Activated naive CD8-positive, alpha-beta T cell treated with anti-CD3 and anti-CD28 coated beads, Interleukin-2, amount 50 U/mL, for 24 hours (primary cell): ENCODE measurements at places on chromosomes 3 and 15.

GRCh38 chr15:85913461-85913860, 118.7 kb upstream of the KLHL25 start:
- DNase-seq: no peak

- no peak for DNase-seq
Measured at GRCh38 chr3:140816372-140817195, 125.1 kb upstream of the SLC25A36 start.

DNA sequence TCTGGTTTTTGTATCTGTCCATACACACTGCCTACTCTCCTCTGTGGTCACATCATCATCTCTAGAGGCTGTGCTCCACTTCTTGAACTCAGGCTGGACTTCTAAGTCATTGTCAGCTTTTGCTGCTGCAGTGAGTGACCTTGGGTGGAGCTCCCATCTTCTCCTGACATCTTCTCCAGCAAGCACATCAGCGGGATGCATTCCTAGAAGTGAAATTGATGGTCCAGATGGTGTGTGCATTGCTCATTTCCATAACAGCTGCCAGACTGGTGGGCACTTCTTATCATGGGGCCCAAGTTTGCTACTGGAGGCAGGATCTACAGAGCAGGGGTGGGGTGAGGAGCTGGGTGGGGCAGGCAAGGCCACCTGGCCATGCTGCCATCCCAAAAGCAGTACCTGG, 109.9 kb downstream of the DNAJB8 start:
- no peak for DNase-seq

DNA sequence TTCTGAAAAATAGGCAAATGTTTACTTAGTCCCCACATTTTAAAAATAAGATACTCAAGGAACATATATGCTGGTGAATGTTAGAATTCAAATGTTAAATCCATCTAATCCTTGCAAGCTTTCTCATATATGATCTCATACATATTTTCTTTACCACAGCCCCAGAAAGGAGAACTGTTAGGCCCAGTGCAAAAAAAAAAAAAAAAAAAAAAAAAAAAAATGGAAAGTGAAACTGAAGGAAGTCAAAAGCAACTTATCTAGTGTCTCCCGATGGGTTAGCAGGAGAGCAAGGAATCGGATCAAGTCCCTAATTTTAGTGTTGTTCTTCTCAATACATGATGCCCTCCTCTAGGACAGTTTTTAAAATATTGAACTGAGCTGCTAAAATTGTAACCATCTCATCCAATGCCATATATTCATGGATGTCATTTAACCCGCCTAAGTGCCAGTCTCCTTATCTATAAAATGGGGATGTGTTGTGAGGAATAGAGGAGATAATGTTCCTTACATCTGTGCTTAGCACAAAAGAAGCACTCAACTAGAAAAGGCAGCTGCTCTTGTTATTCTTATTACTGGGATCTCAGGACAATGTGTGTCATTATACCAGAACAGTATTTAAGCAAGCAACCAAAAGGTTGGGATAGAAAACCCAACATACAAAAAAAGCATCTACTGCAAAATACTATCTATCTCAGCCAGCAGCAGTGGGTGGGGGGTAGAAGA, 279.7 kb downstream of the MAGI1 start:
- DNase-seq: no peak

DNA sequence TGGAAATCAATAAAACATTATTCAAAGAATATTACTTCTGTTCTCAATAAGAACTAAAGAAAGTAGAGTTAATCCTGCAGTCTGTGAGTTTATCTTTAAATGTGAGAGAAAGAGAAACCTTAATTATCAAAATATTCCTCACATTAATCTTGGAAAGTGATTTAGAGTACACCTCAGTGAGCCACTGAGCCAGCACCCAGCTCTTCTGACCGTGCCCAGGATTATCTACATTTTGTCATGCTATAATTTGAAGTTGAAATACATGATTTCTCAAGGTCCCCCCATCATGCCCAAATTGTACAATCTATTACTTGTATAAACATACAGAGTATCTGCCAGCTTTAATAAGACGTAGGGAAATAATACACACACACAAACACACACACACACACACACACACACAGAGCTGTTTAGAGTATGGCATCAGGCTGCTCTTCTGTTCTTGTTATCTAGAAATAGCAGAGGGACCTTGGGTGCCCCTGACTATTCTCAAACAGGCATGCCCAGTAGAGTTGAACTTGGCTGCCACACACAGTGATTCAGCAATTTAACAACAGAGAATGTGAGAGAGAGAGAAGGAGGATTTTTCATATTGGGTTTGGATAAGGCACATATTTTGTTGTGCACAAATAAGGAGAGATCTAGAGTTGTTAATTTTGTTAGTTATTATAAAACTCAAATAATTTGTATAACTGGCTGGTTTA, 74.4 kb downstream of the P2RY1 start:
- DNase-seq: no peak

DNA sequence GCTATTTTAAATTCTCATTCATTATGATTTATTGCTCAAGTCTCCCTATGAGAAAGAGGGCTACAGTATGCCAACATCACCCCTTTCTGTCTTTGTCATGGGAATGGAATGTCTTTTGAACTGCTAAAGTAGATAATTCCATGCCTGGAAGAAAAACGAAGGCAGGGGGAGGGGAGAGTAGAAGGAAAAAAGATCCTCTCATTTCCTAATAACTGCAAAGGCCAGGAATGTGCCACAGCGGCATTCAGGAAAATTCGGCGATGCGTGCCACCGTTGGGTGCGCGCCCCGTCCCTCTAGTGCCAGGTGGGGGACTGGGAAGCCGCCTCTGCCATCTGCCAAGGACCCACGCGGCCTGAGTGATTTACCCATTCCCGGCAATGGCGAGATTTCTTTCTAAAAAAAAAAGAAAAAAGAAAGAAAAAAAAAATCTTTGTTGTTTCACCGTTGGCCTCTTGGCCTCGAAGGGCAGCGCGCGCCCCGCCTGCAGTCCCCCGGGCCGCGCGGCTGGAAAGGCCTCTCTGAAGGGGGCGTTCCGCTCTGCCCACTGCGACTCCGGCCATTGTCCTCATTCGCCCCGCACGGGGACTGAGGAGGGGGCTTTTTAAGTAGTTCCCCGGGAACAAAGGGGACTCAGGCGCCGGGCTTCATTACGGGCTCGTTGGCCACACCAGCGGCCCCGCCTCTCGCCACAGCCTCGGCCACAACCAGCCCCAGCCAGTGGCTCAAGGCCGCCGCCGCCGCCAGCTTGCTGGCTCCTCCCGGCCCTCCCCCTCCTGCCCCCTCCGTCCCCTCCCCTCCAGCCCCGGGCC, 54.5 kb downstream of the CPN2 start:
- no peak for DNase-seq

DNA sequence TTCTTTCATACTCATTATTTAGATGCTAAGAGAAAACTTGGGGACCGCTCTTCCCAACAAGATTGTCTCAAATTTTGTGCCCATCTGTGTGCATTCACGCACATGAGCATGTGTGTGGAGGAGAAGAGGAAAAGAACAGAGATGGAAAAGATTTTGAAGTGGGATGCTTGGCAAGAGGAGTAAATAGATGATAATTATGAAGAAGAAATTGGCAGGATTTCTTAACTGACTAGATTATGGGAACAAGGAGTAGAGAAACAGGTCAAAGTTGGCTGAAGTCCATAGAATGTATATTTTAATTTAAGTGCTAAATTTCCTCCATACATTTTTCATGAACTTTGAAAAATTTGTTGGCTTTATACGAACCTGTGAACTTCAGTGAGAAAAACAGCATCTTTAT, 100.1 kb downstream of the ZNF609 start:
- no peak for DNase-seq

GRCh38 chr3:194573680-194574437, 59.4 kb downstream of the TMEM44 start:
- DNase-seq: peak; percentile 26

GRCh38 chr3:122167630-122168029, 15.8 kb upstream of the CASR start:
- DNase-seq: no peak

GRCh38 chr3:112635674-112636073, 5.3 kb downstream of the CCDC80 start:
- DNase-seq: no peak

GRCh38 chr3:54773271-54773670, 154.6 kb downstream of the LRTM1 start:
- no peak for DNase-seq
